ENCODE measurements at places on chromosomes 5 and 9.
A peak's percentile ranks its signal among the peaks of the same experiment; 100 is the strongest.

DNA sequence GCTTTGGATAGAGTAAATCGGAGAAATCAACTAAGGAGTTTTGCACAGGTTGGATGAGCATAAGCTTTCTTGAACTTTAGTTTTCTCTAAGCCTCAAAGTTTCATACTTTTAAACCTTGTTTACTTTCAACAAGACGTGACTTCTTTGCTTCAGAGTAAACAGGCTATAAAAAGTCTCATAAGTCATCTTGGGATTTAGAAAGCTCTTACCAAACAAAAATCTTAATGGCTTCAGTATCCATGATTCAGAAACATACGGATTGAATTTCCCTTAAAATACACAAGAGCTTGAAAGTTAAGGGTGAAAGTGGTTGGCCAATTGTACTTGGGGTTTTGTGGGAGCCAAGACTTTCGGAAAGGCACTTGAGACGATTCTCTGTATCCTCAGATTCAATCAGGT, 270.9 kb upstream of the ANKH start:
- DNase-seq: no peak

GRCh38 chr9:86042199-86042978, 57.0 kb downstream of the GOLM1 start:
- DNase-seq: no peak

DNA sequence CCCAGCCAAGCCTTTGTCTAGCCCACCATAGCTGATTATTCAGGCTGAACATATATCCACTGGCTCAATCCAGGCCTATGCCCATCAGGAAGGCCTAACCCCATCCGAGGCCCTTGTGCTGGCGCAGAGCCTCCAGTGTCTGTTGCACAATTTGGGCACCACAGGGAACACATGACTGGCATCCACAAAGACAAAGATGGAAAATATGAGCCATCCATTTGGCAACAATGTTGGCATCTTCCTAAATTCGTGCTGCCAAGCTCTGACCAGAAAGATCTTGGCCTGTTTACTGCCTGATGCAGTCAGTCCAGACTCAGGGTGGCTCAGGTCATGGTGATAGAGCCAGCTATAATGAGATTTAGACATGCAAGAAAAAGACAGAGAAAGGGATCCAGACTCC, 233.8 kb downstream of the PIK3R1 start:
- no peak for DNase-seq

- DNase-seq: no peak
Observed at GRCh38 chr9:79430619-79431018, 141.1 kb upstream of the TLE4 start.

DNA sequence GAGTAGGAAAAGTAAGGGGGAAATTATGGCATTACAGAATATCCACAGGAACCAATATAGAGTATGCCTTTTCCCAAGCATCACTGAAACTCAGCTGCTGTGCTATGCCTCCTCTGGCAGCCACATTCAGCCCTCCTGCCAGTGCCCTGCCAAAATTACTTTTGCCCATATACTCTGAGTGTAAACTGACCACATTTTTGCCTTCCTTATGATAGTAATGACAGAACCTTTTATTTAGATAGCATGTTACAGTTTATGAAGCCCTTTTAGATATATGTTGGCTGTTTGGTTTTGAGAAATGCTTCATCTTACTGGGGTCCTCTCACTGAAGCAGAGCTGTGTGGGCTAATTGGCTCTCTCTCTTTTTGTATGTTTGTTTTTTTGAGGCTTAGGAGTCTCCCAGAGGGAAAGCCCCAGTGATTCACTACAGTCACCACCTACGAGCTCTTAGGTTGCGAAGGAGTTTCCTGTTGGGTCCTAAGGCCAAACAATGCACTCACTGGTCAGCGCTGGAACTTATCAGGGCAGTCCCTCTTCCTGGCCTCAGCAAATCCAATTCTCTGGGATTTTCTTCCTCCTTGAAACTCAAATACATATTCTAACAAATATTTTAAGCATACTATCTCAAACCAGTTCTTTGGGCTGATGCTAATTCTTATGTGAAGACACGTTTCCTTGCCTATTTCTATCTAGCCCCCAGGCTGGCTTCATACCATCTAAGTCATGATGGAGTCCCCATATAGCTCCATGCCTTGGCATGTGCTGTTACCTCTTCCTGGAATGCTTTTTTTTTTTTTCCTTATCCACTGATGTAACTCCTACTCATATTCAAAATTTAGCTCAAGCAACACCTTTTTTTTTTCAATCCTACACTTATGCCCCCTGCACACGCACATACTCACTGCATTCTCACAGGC, 3.7 kb downstream of the PHF24 start:
- DNase-seq: no peak

DNA sequence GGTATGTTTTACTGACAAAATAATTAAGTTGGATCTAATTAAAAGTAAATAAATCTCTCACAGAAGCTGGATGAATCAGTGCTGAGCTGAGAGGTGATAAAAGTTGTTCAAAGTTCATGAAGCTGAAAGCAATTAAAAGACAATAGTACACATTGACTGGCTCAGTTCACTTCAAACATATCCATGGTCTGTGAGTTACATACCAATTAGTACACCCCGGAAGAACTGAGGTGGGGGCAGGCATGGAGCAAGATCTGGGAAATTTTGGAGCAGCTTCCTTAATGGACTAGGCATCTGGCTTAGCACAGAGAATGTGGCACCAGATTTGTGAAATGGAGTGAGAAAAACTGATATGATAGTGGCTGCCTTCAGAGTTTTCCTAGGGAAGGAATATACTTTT, 152.7 kb downstream of the ATP10B start:
- DNase-seq: peak; percentile 24

DNA sequence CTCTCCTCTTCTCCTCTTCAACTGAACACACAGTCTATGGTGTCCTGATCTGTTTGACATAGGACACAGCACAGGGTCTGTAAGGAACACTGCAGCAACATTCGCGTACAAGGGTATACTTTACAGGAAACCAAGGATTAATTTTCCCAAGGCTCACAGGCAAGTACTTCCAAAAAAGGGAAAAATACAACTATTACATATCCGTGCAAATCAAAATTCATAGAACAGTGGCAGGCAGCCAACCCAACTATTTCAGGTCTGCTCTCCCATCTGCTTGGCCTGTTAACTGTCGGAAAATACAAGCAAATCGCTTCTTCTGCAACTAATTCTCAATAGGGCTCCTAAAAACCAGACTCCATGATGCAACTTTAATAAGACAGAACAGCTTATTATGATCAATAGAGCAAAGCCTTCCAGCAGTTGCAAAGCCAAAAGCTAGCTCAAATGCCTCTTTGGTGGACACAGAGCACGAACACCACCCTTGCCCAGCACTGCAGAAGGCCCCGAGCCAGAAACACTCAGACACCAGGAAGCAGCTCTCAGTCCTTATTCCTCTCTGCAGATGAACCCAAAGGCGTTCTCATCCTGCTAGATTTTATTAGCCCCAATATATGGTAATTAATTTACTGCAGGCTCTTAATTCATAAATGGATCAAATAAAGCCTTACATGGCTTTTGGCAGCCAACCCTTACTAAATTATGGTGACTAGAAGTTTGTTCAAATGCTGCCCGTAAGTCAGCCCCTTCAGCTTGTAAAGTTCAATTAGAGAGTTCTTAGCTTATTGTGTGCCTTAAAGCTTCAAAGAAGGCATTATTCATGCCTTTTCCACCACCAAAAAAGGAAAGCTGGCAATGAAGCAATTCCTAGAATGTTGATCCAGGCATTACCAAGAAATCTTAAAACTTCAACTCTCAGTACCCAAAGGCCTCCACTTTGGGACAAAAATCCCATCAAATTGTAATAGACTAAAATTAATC, 68.8 kb downstream of the ZNF608 start:
- peak; percentile 69 for DNase-seq

All from foreskin melanocyte (primary cell).